ENCODE measurements at places on chromosomes 3 and 15.

- DNase-seq: peak; percentile 38
Observed at GRCh38 chr3:179229177-179229576, 21.7 kb downstream of the KCNMB3 start.

DNA sequence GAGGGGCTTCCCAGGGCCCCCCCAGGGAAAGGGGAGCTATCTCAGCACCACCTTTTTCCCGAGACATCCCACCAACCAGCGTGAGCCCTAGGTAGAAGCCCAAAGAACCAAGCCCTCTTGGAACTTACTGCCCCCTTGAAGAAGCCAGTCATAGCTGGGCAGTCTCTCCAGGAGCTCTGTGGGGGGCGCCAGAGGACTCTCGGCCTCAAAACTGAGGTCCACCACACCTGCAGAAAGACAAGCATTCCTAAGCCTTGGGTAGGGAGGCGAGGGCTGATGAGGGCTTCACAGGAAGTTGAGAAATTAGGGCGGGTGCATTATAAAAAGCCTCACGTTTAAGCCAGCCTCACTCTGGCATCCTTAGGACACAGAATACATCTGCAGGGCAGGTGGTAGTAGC lies 9.0 kb downstream of the SSUH2 start:
- DNase-seq: no peak

DNA sequence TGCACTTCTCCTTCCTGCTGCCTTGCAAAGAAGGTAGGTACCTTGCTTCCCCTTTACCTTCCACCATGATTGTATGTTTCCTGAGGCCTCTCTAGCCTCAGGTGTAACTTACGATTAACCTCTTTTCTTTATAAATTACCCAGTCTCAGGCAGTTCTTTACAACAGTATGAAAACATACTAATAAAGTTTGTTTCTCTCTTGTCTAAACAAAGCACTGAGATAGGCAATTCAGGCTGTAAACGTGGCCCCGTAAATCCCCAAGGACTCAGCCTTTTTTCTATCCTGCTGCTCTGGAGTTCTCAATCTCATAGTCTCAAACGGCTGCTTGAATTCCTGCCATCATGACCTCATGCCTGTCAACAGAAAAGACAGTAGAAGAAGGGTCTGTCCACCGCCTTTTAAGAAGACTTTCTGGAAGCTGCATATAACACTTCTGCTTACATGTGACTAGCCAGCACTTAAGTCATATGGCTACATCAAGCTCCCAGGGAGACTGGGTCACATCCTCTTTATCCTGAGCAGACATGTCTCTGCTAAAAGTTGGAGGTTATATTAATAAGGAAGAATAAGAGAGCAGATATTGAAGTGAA lies 257.8 kb downstream of the EBLN2 start:
- DNase-seq: no peak

- no peak for DNase-seq
Observed at GRCh38 chr3:114205541-114205940, 26.7 kb upstream of the DRD3 start.

Measured in putamen (tissue), 1 donor.